ENCODE measurements at places on chromosomes 6 and 20.

DNA sequence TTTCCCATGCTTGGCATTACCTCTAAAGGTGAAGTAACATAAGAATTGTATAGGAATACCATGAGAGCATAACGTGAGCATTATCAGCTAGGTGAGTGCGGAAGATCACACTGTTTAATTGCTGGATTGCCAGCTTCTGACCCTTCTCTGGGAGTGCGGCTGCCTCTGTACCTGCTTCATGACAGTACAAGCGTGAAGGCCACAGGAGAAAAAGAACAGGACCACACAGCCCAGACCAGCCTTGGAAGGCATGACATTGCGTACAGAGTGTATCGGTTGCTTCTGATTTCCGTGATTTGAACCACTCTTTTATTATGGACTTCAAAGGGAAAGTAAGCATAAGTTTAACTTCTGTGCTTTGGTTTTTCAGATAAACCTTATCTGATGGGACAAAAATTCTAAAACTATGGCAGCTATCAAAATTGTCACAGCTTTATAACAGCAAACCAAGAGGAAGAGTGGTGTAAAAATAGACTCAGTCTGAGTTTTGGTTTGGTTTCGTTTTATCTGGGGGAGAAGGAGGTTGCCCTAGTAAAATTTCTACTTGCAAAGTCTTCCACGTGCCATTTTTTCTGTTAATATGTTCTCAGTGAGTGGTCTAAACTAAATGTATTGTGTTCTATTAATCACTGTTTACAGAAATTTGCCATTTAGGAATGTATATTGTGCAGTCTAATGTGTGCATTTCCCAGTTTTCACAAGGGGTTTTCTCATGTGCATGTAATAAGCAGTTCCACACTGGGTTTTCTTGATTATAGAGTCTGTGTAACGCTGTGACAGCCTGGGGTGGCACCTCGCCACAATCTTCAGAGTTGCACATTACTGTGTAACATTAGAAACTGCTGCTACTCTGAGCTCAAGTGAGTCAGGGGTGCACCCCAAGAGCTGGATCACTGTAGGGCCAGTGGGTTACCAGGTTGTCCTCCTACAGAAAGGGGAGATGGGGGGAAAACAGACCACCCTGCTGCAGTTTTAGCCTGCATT lies 97.3 kb downstream of the RPP40 start:
- DNase-seq: no peak

GRCh38 chr6:30157581-30157980 lies 3.4 kb downstream of the TRIM10 start:
- no peak for DNase-seq

DNA sequence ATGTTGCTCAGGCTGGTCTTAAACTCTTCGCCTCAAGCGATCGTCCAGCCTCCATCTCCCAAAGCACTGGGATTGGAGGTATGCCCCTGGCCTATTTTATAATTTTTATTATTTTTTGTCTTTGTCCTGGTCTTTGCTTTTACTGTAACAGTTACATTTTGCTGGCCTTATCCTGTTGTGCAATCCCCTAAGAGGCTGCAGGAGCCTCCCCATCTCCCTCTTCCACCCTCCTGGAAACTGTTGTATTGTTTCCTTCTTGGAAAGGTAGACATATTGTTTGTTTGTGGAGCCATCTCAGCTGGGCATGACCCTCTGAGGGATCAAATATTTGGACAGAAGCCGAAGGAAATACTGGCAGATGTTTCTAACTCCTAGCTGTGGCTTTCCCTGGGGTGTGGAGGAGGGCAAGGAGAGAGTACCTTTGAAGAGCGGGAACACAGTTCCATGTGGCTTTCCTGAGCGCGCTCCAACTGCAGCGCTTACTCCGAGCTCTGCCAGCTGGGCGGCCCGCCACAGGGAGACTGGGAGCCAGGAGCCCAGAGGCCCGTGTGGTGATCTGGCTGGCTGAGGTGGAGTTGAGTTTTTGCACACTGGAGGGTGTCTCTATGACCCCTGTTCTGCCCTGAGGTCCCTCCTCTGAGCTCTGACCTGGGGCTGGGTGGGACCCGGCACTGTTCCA lies 4.9 kb downstream of the MAPK13 start:
- DNase-seq: no peak

DNA sequence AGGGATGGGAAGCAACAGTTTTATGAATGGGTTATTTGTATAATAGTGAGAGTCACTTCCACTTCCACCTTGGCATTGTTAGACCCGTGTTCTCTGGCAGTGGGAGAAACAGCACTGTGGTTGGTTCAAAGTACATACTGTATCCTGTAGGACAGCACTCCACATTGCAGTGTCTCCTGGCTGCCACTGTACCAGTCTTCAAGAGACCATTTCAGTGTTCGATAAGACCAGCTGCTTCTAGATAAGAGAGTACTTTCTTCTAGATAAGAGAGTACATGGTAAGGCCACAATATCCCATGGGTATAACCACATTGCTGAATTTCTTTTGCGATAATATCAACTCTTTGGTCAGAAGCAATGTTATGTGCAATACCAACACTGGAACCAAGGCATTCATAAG lies 28.8 kb downstream of the FITM2 start:
- DNase-seq: no peak

- DNase-seq: no peak
Observed at GRCh38 chr20:61803915-61804751, 261.5 kb downstream of the TAF4 start.

GRCh38 chr6:9370480-9370879 lies 935.1 kb upstream of the SLC35B3 start:
- DNase-seq: no peak

Measured in ACHN (cell line).